Right lung (tissue), 10 donors: ENCODE measurements at places on chromosomes 1 and 21. TPM values are rescaled to one million over a fixed set of nuclear protein-coding genes. Genes with fewer than 3 reads are reported as not detected.

GRCh38 chr1:151221616-151222015 is 23.3 kb downstream of the PIP5K1A start:
- no peak for DNase-seq

DNA sequence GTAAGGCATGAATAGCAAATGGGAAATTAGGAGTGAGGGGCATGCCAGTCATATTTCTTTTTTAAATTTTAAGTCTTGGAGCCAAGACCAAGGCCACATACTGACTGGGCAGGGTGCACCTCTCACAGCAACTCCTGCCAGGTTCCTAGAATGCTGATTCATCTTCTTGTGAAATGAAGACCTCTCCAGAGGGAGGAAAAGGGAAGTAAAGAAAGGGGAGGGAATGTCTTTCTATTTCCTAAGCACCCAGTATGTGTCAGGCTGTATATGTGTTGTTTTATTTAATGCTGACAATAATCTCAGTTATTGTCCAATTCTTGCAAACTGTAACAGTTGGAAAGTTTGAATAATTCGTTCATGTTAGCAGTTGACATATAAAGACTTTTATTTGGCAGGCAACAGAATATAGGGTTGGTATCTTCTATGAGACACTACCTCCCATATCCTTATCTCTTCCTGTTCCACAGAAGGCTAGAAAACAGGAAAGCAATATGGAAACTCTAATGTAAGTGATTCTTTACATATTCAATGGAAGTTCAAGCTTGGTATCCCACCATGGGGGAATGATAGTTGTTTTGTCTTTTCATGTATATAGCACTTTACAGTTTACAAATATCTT is 259.1 kb upstream of the USP24 start:
- DNase-seq = no peak

Gene NBPF1
- 115 TPM for polyA plus RNA-seq

- no peak for DNase-seq
Observed at GRCh38 chr1:89918794-89919155, 76.1 kb upstream of the ZNF326 start.

DNA sequence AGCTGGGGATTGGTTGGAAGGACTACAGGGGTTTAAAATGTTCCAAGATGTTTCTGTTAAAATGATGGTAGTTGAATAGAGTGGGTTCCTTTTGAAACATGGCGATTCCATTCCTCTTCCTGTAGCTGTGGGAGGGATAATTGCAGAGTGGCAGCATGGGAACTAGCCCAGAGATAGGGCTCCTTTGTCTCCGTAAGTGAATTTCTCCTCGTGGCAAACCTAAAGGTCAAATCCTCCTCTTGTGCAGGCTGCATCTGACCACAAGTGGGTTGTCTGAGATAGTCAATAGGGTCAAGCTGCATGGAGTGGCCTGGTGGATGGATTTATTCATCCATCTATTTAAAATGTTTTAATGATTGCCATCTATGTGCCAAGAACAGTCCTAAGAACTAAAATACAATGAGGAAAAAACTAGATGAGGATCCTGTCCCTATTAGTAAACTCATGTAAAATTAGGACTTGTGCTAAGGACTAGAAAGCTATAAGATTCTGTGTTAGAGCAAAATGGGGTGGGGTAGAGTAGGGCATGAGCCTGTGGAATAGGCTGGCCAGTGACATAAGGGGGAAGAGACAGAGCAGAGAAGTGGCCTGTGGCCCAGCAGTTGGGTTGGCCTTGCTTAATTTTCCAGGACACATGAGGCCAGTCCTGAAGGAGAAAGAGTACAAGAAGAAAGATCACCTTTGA is 89.1 kb upstream of the IVNS1ABP start:
- no peak for DNase-seq

- no peak for DNase-seq
Observed at GRCh38 chr1:220013497-220013896, 32.8 kb downstream of the EPRS1 start.

DNA sequence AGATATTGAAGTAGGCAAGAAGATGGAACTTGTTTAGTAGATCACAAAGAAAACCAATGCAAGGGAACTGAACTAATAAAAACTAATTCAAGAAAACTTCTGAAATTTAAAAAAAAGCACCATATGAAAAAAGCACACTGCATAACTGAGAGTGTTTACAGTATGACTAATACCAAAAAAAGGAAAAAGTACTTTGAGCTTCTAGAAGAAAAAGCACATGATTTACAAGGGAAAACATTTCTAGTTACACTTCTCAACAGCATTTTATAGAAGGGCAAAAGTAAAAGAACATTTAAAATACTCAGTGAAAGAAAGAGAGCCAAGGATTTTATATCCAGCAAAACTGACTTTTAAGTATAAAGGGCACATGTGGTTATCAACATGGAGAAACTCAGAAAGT is 233.6 kb downstream of the RPS6KC1 start:
- no peak for DNase-seq

DNA sequence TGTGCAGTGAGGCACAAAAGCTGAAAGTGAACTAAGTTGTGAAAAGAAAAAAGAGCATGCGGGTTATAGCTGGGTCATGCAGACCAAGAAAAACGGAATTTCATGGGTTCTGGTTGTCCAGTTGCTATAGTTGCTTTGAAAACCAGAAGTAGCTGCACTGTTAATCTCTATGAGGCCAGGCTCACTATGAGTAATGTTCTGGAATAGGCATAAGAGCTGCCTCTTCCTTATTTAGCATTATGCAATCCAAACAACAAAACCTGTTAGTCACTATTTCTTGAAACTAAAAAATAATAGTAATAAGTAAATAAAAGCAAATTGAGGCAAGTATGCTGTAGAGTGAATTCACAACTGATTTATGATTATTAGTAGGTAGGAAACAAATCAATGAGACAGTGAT is 1383.7 kb downstream of the MRPL39 start:
- DNase-seq = no peak

DNA sequence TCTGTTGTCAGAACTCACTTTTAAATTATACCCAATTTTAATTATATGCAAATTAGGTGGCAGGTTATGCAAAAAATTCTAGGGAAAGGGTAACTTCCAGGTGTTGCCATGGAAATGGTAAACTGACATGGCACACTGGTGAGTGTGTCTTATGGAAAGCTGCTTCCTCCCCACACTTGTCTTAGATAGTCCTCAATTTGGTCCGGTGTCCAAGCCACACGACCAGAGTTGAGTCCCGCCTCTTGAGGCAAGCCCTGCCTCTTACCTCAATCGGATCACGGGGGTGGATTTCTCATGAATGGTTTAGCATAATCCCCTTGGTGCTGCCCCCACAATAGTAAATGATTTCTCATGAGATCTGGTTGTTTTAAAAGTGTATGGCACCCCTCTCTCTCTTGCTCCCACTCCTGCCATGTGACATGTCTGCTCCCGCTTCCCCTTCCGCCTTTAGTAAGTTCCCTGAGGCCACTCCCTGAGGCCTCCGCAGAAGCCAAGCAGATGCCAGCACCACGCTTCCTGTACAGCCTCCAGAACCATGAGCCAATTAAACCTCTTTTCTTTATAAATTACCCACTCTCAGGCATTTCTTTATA is 74.9 kb downstream of the MATN1 start:
- DNase-seq = no peak

GRCh38 chr1:17904290-17904689 is 149.2 kb downstream of the ACTL8 start:
- no peak for DNase-seq

Gene LCE1B
- not detected for polyA plus RNA-seq

Gene CHODL
- polyA plus RNA-seq = 2.4 TPM

Gene DAB1
- polyA plus RNA-seq = 0.78 TPM

Gene MATN1
- polyA plus RNA-seq = 0.55 TPM

DNA sequence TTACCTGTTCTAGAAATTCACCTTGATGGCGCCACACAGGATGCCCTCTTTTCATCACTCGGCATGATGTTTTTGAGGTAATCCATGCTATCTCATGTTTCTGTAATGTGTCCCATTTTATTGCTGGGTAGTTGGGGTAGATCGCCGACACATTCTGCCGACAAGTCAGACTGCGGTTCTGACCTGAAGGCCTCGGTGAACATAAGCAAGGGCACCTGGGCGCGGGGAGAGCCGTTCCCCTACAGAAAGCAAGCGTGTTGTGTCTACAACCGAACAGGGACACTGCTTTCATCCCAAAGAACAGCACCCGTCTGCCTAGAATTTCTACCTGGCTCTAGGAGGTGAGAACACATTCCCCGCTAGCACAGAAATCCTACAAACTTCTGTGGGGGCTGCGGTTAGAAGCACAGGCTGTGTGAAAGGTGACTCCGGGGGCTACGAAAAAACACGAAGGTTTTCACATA is 149.2 kb downstream of the PPIAL4G start:
- DNase-seq = no peak

DNA sequence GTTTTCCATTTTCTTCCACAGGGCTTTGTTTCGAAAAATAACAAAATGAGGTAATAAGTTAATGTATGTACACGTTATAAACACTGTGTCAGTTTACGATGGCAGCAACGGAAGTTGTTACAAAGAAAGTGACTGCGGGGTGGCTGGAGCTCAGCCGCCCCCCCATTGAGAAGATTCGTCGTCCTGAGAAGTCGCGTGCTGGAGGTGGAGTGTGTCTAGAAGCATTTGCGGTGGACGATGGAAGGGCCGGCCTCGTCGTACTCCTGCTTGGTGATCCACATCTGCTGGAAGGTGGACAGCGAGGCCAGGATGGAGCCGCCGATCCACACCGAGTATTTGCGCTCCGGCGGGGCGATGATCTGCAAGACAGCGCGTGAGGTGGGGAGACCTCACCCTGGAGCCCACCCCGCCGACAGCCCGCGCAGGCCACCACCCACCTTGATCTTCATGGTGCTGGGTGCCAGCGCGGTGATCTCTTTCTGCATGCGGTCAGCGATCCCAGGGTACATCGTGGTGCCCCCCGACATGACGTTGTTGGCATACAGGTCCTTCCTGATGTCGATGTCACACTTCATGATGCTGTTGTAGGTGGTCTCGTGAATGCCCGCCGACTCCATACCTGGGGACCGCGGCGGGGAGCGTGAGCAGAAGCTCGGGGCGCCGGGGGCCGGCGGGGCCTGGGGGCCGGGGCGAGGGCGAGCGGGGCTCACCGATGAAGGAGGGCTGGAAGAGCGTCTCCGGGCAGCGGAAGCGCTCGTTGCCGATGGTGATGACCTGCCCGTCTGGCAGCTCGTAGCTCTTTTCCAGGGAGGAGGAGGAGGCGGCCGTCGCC is 2.4 kb downstream of the ACTA1 start:
- no peak for DNase-seq

- no peak for DNase-seq
Observed at GRCh38 chr1:188355082-188355481, 1526.3 kb downstream of the PLA2G4A start.

DNA sequence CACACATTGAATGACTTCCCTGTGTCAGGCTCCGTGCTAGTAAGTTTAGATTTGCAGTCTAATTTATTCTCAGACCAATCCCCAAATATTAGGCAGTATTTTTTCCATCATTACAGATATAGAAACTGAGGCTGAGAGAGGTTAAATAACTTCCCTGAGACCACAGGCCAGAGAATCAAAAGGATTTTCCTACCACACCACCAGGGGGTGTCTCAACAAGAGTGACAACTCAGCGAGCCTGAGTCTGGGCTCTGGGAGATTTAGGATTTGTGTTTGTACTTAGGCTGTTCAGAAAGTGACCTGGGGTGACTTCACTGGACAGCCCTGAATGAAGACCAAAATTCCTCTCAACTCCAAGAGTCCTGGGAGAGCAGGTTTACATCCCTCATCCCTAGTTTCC is 13.3 kb upstream of the LCE5A start:
- DNase-seq = no peak

- no peak for DNase-seq
Observed at GRCh38 chr1:163263818-163264655, 57.7 kb upstream of the NUF2 start.

Gene PADI6
- not detected for polyA plus RNA-seq
